Colonic mucosa (tissue), 4 donors: ENCODE measurements at places on chromosomes 3 and 15. TPM values are rescaled to one million over a fixed set of nuclear protein-coding genes. Genes with fewer than 3 reads are reported as not detected.

Gene MYO5C
- 102 TPM for total RNA-seq

Gene SOX14
- not detected for total RNA-seq

Gene MUC13
- 360 TPM for total RNA-seq

Gene CACNA2D3
- 0.42 TPM for total RNA-seq

Gene ROBO2
- total RNA-seq, result 0.88 TPM

Gene LMOD3
- not detected for total RNA-seq

Gene SLC2A2
- 0.27 TPM for total RNA-seq

Gene ZKSCAN7
- 2.8 TPM for total RNA-seq

Gene ANKUB1
- not detected for total RNA-seq

Gene SLC6A11
- total RNA-seq, result not detected

Gene MED12L
- 0.32 TPM for total RNA-seq

GRCh38 chr3:156694536-156694935, 20.1 kb downstream of the TIPARP start:
- DNase-seq, result no peak

GRCh38 chr15:94383706-94384105, 152.3 kb downstream of the MCTP2 start:
- no peak for DNase-seq

DNA sequence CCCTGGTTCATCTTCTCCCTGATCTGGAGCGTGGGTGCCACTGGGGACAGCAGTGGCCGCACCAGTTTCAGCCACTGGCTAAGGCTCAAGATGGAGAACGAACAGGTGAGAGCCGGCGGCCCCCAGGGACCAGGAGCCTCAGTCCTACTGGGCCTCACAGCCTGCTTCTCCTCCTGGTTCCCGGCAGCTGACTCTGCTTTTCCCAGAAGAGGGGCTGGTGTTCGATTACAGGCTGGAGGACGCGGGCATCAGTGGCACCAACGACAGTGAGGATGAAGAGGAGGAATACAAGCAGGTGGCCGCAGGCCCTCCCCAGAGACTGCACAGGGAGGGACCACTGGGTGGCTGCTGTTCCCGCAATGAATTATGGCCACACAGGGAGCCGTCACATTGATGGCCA, 54.4 kb downstream of the DNAH1 start:
- no peak for DNase-seq

- no peak for DNase-seq
These were observed 302.8 kb downstream of the FHIT start for GRCh38 chr3:60948488-60948887.

GRCh38 chr15:50066202-50066601, 52.8 kb downstream of the ATP8B4 start:
- no peak for DNase-seq

DNA sequence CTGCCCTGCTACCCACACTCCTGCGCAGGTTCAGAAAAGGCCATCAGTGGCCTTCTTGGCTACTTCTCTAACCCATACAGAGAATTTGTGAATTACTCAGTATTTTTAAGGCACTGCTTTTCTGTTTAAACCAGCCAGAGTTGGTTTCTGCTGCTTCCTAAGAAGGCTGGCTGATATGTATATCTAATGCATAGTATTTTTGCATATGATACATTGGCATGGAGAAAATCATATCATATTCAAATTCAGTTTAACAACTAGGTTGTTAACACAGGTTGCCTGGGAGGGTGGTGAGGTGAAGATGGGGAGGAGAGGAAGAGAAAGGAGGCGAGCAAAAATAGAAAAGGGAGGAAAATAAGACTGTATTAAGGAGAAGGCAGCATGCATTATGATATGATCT, 132.8 kb upstream of the ADPGK start:
- no peak for DNase-seq

GRCh38 chr3:49032646-49033304, 3.6 kb upstream of the IMPDH2 start:
- no peak for DNase-seq

- DNase-seq, result no peak
These were observed 1.7 kb upstream of the GOLIM4 start for GRCh38 chr3:168097381-168097780.

GRCh38 chr3:128410669-128411573, 55.8 kb downstream of the DNAJB8 start:
- DNase-seq, result no peak

DNA sequence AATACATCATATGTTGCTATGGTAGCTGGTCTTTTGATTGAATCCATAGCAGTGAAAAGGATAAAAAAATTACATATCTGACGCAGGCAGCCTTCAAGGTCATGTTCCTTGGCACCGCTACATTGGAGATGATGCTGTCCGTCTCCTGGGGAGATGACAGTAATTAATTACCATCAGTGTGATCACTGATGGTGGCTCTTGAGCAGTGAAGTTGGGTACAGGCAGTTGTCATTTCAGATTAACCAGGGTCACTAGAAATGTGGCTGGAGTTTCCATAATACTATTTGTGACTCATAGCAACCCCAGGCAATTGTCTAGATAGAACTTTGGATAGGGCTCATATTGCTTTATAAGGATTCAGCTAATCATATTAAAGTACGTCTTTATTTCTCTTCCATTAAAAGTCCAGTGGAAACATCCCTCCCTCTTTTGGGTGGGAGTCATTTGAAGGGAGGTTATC, 136.3 kb downstream of the THSD4 start:
- DNase-seq, result no peak

- DNase-seq, result peak; percentile 28
These were observed 36.7 kb upstream of the SLC7A14 start for GRCh38 chr3:170622369-170623159.

GRCh38 chr15:45106002-45106790, 7.8 kb downstream of the DUOX2 start:
- no peak for DNase-seq

DNA sequence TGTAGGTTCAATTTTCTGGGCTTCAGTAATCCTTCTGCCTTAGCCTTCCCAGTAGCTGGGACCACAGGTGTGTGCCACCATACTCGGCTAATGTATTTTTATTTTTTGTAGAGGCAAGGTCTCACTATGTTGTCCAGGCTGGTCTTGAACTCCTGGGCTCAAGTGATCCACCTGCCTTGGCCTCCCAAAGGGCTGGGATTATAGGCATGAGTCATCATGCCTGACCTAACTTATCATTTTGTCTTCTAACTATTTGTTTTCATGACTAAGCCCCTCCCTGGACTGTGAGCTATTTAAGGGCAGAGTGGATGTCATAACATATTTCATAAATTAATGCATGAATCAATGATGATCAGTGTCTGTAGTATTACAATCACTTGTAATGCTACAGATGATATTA, 56.1 kb upstream of the PIAS1 start:
- DNase-seq, result peak; percentile 48
